ENCODE measurements at places on chromosomes 12 and 14. TPM values are rescaled to one million over a fixed set of nuclear protein-coding genes. Genes with fewer than 3 reads are reported as not detected.

Gene LALBA
- total RNA-seq: not detected

Gene TDP1
- total RNA-seq: 45.2 TPM

Gene NRXN3
- total RNA-seq: 0.62 TPM

Gene HOXC4
- total RNA-seq: not detected

Gene FAM90A1
- total RNA-seq: 0.11 TPM

Gene EGLN3
- 0.33 TPM for total RNA-seq

Gene MYH7
- total RNA-seq: not detected

Gene DHH
- 0.12 TPM for total RNA-seq

Gene P2RX7
- total RNA-seq: 2.8 TPM

Gene CMAS
- 29.1 TPM for total RNA-seq

Gene RIPK3
- 0.50 TPM for total RNA-seq

All from uterine smooth muscle cell (primary cell).